ENCODE measurements at places on chromosomes 12 and 14. TPM values are rescaled to one million over a fixed set of nuclear protein-coding genes. Genes with fewer than 3 reads are reported as not detected.

Gene MAPKAPK5
- 6.4 TPM for total RNA-seq

Gene MTERF2
- 3.1 TPM for total RNA-seq

Gene ACRBP
- total RNA-seq = 10.6 TPM

Gene ADAMTS20
- not detected for total RNA-seq

DNA sequence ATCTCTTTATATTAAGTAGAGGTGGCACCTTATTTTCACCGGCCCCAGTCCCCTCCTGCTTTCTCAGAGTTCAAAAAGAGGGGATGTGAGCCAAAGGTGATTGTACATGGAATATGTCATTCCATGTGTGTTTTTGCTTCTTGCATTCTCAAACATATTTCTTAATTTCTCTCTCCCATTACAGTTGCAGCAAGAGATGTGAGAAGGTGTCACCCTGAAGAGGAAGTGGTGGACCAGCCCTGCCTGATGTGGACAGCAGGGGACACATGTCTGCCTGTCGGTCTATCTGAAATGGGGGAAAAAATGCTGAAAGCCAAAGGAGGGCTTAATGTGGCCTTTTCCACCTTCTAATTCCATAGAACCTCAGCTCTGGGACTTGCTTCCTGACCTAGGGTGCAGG lies 1.9 kb upstream of the FOXN3 start:
- no peak for DNase-seq

- DNase-seq = no peak
These were observed 95.6 kb downstream of the SLC8A3 start for GRCh38 chr14:70093156-70093555.

DNA sequence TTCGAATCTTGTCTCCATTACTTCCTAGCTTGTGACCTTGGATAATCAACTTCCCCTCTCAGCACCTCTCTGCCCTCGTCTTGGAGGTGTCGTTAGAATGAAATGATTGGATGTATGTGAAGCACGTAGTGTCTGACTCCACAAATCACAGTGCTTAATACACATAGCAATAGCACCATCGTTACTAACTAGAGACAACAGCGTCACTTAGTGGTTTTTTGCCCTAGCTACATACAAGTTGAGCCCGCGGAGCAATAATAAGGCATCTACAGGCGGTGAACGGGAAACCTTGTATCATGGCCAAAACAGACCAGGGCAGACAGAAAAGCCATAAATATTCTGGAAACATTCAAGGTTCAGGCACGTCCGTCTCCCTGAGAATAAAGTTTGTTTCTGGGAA lies 154.9 kb downstream of the ASCL4 start:
- no peak for DNase-seq

GRCh38 chr14:71187633-71188356 lies 280.5 kb downstream of the PCNX1 start:
- no peak for DNase-seq

DNA sequence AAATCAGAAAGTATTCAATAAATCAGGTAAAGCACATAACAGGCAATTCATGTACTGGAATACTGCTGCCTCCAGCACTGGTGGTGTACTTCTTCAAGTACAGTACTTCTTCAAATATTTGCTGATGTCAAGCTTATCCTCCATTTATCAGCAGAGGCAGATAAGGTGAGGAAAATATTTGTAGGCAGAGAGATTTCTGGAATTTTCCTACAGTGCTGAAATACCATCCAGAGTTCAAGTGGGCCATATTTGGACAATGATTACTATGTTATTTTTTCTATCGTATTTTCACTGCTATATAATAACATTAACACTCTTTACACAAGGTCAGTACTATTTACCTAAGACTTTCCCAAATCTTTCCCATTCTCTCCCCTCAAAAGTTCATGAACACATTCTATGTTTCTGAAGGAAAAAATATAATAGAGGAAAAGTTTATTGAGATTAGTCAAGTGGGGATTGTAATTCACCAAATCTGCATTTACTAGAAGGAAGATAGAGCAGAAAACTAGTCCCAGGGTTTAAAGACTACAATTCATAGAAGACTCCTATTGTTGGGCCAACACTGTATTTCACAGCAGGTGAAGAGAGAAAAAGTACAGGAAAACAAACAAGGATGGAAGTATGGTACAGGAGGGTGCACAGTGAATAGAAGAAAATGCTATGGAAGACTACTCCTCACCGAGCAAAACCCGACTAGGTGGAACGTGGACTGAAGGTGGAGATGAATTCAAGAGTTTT lies 141.1 kb downstream of the PAWR start:
- DNase-seq = no peak

Measured in ascending aorta (tissue), 2 donors.